Immature natural killer cell (primary cell): ENCODE measurements at places on chromosomes 5 and 9. TPM values are rescaled to one million over a fixed set of nuclear protein-coding genes. Genes with fewer than 3 reads are reported as not detected.

The FSTL4 gene
- not detected for polyA plus RNA-seq

The AHRR gene
- polyA plus RNA-seq: 0.16 TPM

The ENHO gene
- 9.2 TPM for polyA plus RNA-seq

The PCDHGC4 gene
- not detected for polyA plus RNA-seq

The SLC25A2 gene
- polyA plus RNA-seq: not detected

The SLC31A1 gene
- 5.5 TPM for polyA plus RNA-seq

The GRIN1 gene
- polyA plus RNA-seq: not detected

The MCCC2 gene
- polyA plus RNA-seq: 25.1 TPM

The ADAMTS13 gene
- polyA plus RNA-seq: 0.73 TPM

The TMEM203 gene
- polyA plus RNA-seq: 169 TPM

The TMEM252 gene
- not detected for polyA plus RNA-seq

The CAMK2A gene
- polyA plus RNA-seq: not detected

The PCDHGA11 gene
- polyA plus RNA-seq: not detected

The SELENOP gene
- polyA plus RNA-seq: not detected

The MRPL22 gene
- polyA plus RNA-seq: 79.7 TPM

The ANKRA2 gene
- polyA plus RNA-seq: 23.0 TPM

The SNCB gene
- not detected for polyA plus RNA-seq

The DND1 gene
- not detected for polyA plus RNA-seq

The LCN12 gene
- not detected for polyA plus RNA-seq

The EDIL3 gene
- not detected for polyA plus RNA-seq

The TMEM232 gene
- not detected for polyA plus RNA-seq

The DPYSL3 gene
- not detected for polyA plus RNA-seq

The ARHGAP26 gene
- polyA plus RNA-seq: 17.6 TPM

The IFNB1 gene
- not detected for polyA plus RNA-seq

The PROP1 gene
- not detected for polyA plus RNA-seq

The GFRA3 gene
- polyA plus RNA-seq: not detected

The PCDHB11 gene
- polyA plus RNA-seq: not detected

The REEP5 gene
- polyA plus RNA-seq: 94.8 TPM

The ATP10B gene
- polyA plus RNA-seq: not detected

The IPPK gene
- 3.2 TPM for polyA plus RNA-seq

The PAEP gene
- not detected for polyA plus RNA-seq

The SPEF2 gene
- 4.9 TPM for polyA plus RNA-seq

The RGS7BP gene
- not detected for polyA plus RNA-seq

The PCDH12 gene
- 0.17 TPM for polyA plus RNA-seq

The OCLN gene
- polyA plus RNA-seq: not detected

The PTTG1 gene
- polyA plus RNA-seq: 15.4 TPM

The CNTNAP3 gene
- not detected for polyA plus RNA-seq

The GARNL3 gene
- 0.44 TPM for polyA plus RNA-seq

The ACTBL2 gene
- polyA plus RNA-seq: not detected

The LHX3 gene
- polyA plus RNA-seq: not detected

The ENTPD2 gene
- not detected for polyA plus RNA-seq

The PRSS3 gene
- polyA plus RNA-seq: 1.6 TPM

The FBP2 gene
- polyA plus RNA-seq: not detected

The FAM221B gene
- polyA plus RNA-seq: not detected

The IL13 gene
- polyA plus RNA-seq: 0.28 TPM

The ADAMTS12 gene
- not detected for polyA plus RNA-seq

The GPR21 gene
- not detected for polyA plus RNA-seq
